Naive thymus-derived CD4-positive, alpha-beta T cell (primary cell): ENCODE measurements at places on chromosomes 12 and 14. TPM values are rescaled to one million over a fixed set of nuclear protein-coding genes. Genes with fewer than 3 reads are reported as not detected.

- no peak for DNase-seq
Observed at GRCh38 chr14:31777312-31777711, 216.1 kb downstream of the NUBPL start.

The PROX2 gene
- polyA plus RNA-seq = 0.06 TPM

The PPM1H gene
- polyA plus RNA-seq = not detected

DNA sequence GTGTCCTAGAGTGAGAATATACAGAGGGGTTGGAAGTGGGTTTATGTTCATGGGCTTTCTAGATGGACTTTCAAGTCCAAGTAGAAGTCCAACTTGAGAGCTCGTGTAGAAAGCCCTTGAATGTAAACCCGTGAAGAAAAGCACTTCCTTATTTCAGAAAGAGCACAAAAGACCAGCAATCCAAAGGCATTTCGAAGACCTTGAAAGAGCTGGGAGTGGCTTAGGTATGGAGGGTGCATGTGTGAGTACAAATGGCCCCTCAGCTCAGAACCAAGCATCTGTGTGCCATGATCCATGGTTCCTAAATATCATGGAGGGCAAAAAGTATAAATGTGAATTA is 160.7 kb downstream of the ETV6 start:
- DNase-seq = no peak

DNA sequence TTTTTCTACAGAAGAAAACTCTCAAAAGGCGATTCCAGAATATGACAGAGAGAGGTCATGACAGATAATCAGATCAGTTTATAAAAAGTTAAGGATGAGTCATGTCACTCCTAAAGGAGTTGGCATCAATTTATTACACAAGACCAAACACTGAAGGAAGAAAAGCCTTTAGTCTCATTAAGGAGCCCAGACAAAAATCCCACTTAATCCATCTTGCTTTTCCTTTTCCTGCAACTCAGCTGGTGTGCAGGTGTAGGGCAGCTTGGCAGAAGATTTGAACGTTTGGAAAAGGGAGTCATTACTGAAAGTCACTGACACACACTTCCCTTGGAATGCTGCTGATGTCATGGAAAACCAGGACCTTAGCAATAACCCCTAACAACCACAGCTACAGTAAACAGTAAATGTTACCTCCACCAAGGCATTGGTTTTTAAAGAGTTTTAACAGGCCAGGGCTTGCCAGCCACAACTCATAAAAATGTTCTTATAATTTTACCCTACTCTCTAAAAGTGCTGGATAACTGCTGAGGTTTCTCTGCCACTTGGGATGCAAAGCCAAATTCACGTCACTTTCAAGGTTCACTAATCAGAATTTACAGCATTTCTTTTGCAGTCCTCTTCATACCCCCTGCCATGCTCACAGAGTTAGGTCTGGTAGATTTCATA is 320.6 kb downstream of the RAD51B start:
- DNase-seq = no peak

The TRHDE gene
- polyA plus RNA-seq = not detected

DNA sequence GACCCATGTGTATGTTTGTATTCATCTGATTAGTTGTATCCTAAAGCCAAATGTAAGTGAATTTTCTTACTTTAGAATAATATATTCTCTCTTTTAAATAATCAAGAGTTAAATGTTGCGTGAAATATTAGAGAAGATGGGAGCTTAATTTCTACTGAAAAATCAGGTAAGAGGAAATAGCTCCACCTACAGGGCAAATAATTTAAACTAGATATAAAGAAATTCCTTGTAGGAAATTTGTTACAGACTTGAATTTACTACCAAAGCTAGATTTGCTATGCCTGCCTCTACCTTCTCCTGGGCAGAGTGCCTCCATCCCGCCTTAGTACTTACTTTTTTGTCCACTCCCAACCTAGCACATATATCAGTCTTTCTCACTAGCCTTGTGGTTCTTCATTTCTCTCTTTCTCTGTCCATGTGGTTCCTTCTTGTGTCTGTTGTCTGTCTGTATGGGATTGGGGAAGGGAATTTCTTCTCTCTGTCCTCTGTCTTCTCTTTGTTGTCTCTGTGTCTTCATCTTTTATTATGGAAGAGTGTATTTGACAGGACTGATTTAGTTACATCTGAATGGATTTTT is 44.7 kb downstream of the PALS1 start:
- DNase-seq = no peak

The GRIP1 gene
- polyA plus RNA-seq = 0.58 TPM
